ENCODE measurements at places on chromosomes 11 and 22.

GRCh38 chr11:123815122-123815521, 9.0 kb upstream of the OR6M1 start:
- no peak for DNase-seq

- DNase-seq = peak; percentile 80
These were observed 15.3 kb upstream of the CDC42BPG start for GRCh38 chr11:64859542-64860414.

- no peak for DNase-seq
These were observed 65.5 kb downstream of the BMAL1 start for GRCh38 chr11:13343067-13343466.

DNA sequence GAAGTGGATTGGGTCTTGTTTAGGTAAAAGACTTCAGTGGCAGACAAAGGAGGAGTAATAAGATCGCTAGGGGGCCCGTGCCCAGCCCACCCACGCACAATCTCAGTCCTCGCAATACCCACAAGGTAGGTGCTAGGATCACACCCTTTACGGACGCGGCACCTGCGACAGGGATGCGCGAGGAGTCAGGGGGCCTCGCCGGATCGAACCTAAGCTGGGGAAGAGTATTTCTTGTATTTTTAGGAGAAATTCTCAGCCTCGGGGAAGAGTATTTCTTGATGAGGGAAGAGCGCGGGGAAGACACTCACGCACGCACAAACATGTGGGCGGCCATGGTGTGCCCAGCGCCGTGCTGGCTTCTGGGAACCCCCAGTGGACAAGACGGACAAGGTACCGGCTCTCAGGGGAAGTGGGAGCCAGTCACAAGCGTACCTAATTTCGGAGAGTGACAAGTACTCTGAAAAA, 745 bp upstream of the FAM118A start:
- DNase-seq = no peak

DNA sequence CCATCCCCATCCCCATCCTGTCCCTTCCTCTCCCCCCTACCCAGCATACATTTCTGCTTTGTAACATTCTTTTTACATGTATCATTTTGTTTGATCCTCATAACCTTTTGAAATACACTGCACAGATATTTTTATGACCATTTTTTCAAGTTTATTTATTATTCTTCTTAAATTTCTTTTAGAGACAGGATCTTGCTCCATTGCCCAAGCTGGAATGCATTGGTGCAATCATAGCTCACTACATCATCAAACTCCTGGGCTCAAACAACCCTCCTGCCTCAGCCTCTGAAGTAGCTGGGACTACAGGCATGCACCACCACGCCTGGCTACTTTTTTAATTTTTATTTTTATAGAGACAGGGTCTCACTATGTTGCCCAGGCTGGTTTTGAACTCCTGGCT, 99.4 kb upstream of the AKIP1 start:
- no peak for DNase-seq

Data from activated CD4-positive, alpha-beta memory T cell treated with anti-CD3 and anti-CD28 coated beads, Interleukin-2, amount 10 ng/mL, durations not matched to agents 7 days and 5 days (primary cell).